ENCODE measurements at places on chromosomes 1 and 21.
A peak's percentile ranks its signal among the peaks of the same experiment; 100 is the strongest.

DNA sequence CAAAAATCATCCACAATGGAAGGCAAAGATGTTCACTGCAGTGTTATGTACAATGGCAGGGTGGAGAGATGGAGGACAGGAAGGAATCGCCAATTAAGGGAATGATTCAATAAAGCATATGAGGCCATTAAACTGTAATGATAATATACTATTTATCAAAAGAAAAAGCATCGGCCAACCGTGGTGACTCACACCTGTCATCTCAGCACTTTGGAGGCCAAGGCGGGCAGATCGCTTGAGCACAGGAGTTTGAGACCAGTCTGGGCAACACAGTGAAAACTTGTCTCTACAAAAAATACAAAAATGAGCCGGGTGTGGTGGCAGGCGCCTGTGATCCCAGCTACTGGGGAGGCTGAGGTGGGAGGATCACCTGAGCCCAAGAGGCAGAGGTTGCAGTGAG is 89.1 kb downstream of the SSBP3 start:
- DNase-seq = no peak

GRCh38 chr1:173009597-173009996 is 41.1 kb downstream of the TNFSF18 start:
- DNase-seq = no peak

GRCh38 chr1:165228111-165228655 is 128.3 kb downstream of the LMX1A start:
- DNase-seq = no peak

- DNase-seq = no peak
Measured at GRCh38 chr1:228156515-228156881, 6.8 kb downstream of the GJC2 start.

- DNase-seq = no peak
Measured at GRCh38 chr1:2226525-2227345, 1.4 kb upstream of the SKI start.

GRCh38 chr21:39084979-39085729 is 98.1 kb downstream of the PSMG1 start:
- DNase-seq = no peak

- no peak for DNase-seq
Measured at GRCh38 chr1:90724926-90725656, 8.0 kb upstream of the BARHL2 start.

DNA sequence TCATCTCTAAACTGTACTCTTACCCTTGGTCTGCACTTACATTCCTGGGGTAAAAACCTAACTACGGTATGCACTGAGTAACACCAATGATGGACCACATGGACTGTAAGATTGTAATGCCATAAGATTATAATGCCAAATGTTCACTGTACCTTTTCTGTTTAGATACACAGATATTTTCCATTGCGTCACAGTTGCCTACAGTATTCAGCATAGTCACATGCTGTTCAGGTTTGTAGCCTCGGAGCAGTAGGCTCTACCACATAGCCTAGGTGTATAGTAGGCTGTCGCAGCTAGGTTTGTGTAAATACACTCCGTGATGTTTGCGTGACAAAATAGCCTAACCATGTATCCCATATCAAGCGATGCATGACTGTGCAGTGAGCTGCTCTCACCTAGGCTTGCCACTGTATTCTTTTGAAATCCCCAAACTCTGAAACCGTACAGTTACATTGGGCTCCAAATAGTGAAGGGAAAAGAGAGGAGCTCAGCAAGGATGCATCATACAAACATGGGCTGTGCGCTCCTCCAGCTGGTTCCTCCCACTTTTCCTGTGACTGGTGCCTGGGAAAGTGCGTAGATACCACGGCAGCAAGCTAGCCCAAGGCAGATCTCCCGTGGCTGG is 35.2 kb downstream of the CFAP57 start:
- DNase-seq = no peak

GRCh38 chr1:168656485-168656884 is 72.5 kb downstream of the DPT start:
- peak; percentile 11 for DNase-seq

GRCh38 chr1:36787312-36787913 is 246.9 kb downstream of the GRIK3 start:
- DNase-seq = no peak

DNA sequence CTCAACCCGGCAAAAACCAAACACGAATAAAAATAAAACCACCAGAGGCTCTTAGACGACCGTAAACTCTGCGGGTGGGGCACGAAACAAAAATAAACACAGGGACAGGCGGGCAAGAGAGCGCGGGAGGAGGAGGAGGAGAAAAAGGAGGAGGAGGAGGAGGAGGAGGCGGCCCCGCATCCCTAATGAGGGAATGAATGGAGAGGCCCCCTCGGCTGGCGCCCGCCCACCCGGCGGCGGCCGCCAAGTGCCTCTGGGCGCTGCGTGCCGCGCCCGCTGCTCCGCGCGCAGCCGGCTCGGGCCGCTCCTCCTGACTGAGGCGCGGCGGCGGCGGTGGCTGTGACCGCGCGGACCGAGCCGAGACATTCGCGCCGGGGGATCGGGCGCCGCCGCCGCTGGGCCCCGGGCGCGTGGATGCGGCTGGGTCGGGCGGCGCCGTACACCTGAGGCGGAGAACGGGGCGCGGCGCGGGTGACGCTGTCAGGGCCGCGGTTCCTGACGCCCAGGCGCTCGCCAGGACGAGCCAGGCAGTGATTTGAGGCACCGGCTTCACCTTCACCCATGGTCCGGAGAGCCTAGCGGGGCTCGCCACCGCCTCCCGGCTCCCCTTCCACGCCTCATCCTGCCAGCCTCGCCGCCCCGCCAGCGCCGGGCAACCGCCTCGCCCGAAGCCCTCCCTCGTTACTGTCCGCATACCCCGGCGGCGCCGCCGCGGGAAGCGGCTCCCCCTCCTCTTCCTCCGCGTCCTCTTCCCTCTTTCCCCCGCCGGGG is at the start of gene MARK1:
Gene MARK1 (plus strand): TSS at position 229 of the 771 bp plus-strand sequence. CDS start 687 bp downstream, outside the sequence.
- DNase-seq = peak; percentile 55

GRCh38 chr21:26800970-26801431 is 44.2 kb downstream of the ADAMTS1 start:
- DNase-seq = no peak

DNA sequence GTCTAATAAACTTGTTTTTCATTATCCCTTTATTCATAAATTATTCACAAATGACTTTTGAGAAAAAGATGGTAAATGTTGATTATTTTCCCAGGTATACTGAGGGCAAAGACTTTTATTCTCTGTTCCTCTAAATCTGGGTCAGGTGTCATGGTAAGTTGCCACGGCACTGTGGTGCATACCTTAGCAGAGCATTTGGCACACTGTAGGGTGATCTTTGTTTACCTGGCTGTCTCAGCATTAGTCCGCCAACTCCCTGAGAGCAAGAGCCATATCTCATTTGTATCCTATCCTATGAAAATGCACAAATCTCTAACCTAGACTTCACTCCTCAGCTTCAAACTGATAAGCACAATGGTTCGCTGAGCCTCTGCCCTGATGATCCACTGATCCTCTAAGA is 24.9 kb downstream of the GDAP2 start:
- DNase-seq = no peak

DNA sequence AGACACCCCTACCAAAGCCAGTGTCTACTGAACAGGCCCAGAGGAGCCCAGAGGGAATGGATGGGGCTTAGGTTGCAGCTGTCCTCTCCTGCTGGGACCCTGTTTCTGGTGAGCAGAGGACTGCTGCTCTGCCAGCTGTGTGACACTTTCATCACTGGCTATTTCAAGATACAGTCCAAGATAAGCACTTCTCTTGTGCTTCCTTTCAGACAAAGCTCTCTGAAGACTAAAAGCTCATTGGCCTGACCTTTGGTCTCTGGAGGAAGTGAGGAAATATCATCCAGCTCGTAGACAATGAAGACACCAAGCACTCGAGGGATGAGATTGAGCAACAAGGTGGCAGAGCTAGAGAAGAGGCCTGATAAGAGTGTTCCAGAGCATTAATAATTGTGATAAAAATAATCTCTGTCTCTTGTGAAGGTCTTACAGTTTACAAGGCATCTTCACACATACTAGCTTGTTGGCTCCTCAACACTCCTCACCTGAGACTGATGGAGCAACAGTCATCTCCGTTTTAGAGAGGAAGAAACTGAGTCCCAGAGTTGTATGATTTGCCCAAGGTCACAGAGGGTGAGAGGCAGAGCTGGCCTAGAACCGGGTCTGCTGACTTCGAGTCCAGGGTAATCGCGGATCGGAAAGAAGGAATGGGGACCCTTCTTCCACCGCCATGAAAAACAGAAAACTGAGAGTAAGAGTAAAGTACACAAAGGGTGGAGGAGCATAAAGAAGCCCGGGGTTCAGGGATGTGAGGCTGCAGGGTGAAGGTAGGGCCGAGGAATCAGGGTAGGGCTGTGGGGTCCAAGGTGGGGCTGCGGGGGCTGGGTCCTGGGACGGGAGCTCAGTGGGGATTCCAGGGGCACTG is 666 bp downstream of the PAFAH2 start:
- no peak for DNase-seq

GRCh38 chr1:6652986-6653385 is 28.3 kb downstream of the THAP3 start:
- no peak for DNase-seq

DNA sequence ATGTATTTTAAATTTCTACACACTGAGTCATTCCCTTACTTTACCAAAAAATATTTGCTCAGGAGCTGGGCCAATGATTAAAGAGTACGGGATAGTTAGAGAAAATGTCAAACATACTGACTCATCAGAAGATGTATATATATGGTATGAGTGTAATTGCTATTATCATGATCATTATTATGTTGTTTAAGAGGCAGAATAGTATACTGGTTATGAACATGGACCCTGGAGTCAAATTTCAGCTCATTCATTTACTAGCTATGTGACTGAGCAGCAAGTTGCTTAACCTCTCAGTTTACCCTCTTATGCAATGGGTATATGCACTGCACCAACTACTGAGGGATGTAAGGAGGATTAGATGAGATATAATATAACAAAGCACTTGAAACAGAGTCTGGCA is 41.2 kb upstream of the USH2A start:
- no peak for DNase-seq

DNA sequence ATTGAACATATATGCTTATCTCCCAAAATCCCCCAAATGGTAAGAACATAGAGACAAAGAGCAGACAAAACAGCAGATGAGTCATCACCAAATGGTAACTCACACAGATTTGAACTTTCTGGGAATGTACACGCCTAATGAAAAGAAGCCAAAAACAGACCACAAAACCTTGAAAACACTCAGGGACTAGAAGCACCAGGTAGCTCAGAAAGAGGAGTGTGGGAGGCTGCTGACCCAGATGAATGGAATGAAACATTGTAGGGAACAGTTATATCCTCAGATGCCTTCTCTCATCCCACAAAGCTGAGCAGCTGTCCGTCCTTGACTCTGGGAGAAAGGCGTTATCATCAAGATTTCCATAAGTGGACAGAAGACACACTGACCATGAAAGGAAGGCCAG is 307.0 kb upstream of the USP25 start:
- no peak for DNase-seq

- no peak for DNase-seq
Measured at GRCh38 chr1:57132993-57133622, 167.3 kb upstream of the C8B start.

DNA sequence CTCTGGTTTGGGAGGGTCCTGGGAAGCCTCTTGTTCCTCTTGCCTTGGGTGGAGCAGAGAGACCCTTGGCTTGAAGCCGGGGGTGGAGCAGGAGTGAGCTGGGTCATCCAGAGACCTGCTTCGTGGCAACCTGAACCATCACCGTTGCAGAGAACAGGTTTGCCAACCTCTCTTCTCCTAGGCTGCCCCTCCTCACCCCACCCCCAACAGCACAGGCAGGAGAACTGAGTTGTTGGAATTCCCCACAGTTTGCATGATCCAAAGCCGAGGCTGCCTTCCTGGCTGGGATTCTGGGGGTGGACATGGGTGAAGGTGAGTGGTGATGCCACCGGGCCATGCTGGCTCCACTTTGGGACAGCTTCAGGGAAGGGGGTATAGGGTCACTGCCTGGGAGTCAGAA is 2.2 kb downstream of the WNT4 start:
- DNase-seq = no peak

GRCh38 chr1:40899230-40899870 is 37.2 kb upstream of the CITED4 start:
- DNase-seq = no peak

DNA sequence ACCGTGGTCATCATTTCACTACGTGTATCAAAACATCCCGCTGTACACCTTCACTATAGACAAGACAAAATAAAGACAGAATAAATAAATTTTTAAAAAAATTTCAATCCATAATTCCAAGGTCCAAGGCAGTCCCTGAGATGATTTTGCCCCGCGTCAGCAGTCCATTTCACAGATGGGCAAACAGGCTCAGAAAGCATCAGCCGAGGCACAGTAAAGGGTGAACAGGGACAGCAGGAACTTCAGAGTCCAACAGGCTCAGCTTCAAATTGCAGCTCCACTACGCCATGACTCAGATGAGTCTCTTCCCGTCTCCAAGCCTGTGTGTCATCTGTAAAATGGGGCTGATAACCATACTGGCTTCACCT is 15.0 kb downstream of the MATN1 start:
- DNase-seq = no peak

DNA sequence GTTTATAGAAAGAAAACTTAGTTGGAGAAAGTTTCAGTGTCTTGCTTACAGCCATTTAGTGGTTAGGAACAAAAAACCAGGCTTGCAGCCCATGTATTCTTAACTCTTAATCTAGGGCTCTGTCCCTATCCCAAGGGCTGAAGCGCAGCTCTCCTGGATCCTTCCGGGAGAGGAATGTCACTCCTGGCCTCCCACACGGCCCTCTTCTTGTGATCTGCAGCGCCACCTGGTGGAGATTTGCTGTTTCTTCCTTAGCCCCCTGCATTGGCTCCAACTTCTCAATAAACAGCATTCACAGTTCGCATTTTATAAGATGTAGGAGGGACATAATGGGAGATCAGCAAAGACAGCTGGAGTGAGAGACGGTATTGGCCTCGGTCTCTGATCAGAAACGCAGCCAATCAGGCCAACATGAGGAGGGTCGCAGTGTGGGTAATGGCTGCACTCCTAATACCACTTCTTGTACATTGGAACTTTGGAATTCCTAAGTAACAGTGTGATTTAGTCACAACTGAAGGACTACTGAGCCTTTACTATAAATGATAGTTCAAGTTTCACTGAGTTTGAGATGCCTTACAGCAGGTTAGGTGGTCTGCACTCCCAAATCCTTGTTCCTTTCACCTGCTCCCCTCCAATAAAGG is 283.4 kb downstream of the ASTN1 start:
- DNase-seq = peak; percentile 61

DNA sequence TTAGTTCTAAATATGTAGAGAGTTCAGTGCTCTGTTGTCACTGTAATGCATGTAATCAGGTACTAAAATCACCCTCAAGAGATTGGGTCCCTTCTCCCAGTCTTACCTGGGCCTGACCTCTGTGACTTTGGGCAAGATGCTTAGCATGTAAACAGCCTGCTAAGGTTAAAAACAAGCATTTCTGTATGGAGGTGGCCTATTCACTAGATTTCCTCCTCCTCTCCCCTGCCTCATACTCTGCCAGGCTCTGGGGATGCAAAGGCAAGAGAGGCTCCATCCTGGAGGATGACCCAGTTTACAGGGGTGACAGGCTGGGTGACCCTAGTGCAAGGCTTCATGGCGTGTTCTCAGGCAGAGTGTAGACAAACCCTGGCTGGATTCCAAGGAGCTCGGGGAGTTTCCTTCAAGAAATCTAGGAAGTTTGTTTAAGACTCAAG is 28.8 kb downstream of the VANGL2 start:
- DNase-seq = no peak

Data from NCI-H1930 (cell line).